Head of caudate nucleus (tissue), 42 donors: ENCODE measurements at places on chromosomes 11 and 22.

DNA sequence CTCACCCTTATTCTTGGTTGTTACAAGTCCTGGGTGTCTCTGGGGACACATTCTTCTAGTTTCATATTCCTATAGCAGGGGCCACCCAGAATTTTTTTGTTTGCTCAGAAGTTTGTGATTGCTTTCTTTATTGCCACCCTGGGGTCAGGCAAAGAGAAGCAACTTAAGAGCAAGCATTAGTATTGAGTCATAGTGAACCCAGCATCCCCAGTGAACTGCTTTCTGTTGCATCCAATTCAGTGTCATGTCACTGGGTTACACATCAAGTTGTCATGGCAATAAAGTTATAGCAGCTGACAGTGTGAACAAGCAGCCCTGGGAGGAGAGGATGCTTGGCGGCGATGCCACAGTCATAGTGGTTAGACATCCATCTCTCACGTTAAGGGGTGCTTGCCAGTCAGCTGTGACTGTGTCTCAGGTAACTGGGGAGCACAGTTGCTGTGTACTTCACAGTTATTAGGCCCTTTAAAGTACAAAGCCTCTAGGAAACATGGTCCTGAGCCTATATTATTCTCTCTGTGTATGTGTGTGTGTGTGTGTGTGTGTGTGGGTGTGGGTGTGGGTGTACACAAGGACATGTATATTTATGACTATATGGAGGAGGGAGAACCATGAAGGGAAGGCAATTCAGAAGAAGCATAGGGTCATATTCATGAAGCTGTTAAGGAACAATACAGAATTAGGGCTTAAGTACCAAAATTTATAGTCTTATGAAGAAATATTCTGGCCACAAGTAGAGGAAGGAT is 52.5 kb downstream of the TRIM44 start:
- DNase-seq: peak; percentile 66

GRCh38 chr11:73415854-73416615 is 39.8 kb downstream of the RELT start:
- DNase-seq: no peak

DNA sequence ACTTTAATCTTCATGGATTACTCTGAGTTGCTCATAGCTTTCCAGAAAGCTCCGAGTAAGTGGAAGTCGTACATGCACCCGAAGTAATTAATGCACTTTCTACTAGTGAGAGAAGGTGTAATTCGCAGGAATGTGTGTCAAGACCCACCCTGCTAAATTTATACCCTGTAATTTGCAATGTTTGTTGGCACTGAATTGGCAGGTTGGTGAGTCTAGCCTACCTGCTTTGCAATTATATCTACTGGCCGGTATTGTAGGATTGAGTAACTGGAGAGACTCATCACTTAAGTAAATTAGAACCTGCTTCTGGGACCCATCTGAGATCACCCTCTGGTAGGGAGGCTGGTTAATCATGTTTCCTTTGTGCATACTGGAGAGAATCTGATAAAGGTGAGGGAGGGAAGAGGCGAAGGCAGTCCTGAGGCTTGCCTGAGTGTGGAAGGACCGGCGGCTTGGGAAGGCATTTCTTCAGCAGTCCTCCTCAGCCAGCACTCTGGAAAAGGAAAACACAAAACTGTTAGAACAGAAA is 63.3 kb downstream of the LDLRAD3 start:
- no peak for DNase-seq

DNA sequence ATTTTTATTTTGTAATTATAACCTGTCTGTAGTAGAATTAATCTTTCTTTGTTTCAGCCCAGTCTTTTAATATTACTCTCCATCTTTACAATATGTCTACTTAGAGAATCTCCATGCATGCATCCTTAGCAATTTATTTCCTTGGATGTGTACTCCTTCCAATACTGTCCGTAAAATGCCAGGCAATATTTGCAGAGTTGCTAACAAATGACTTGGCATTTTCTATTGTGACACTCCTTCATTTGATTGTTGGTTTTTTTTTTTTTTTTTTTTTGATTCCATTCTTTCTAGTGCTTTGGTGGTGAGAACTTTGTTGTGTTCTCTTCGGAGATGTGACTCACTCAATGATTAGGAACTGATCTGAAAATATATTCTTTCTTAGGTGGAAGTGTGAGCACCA is 220.3 kb downstream of the CNTN5 start:
- DNase-seq: no peak

DNA sequence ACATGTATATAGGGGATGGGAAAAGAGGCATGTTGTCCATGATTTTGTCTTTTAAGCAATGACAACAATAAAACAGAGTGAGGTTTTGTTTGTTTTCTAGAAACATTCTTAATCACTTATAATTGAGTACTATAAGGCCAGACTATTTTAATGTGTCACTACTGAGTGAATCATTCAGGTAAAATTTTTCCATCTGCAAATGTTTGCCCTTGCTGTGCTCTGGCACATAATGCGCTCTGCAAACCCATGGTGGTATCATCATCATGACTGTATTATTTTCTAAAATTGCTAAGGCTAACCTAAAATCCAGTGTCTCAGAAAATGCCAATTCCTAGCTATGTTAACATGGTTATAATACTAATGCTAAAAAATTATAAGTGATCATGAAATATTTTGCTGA is 261.2 kb downstream of the CADM1 start:
- no peak for DNase-seq

GRCh38 chr22:43883012-43883661 is 8.7 kb downstream of the PNPLA5 start:
- peak; percentile 37 for DNase-seq

GRCh38 chr11:128790196-128790595 is 76.9 kb downstream of the KCNJ1 start:
- peak; percentile 90 for DNase-seq

- DNase-seq: no peak
Observed at GRCh38 chr11:12079726-12080556, 30.4 kb upstream of the MICAL2 start.

GRCh38 chr11:57196596-57196995 is 14.8 kb downstream of the LRRC55 start:
- no peak for DNase-seq

DNA sequence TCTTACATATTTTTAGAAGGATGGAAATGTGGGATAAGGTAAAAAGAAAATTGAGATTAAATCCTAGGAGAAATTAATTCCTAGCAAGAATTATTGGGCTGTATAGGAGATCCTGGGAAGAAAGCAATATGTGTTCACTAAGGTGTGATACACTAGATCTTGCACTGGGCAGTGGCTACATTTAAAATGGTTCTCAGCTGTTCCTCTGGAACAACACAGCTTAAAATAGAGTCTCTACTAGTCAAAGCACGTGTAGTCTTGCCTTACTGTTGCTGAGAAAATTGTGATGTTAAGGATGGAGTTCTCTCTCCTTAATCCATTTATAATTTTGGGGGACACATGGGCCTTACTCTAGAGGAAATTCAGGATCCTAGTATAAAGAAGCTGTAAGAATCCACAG is 54.9 kb downstream of the EXT2 start:
- no peak for DNase-seq

DNA sequence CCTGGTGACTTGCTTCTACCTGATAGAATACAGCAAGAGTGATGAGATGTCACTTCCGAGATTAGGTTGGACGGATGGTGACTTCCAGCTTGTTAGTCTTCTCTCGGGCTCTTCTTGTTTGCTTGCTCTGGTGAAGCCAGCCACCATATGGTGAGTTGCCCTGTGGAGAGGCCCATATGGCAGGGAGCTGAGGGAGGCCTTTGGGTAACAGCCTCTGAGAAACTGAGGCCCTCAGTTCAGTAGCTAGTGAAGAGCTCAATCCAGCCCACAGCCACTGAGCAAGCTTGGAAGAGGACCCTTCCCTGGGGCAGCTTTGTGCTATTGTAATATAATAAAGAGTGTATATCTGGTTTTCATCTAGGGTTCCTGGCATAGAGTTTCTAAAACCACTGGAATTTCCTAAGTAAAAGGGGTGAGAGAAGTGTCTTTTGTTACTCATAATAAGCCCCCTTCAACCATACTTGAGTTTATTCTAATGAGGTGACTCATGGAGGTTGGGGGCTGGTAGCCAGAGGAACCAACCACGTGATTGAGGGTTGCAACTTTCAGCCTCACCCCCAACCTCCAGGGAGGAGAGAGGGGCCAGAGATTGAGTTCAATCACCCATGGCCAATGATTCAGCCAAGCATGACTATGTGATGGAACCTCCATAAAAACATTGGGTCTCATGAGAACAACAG is 8.0 kb upstream of the TPCN2 start:
- no peak for DNase-seq

DNA sequence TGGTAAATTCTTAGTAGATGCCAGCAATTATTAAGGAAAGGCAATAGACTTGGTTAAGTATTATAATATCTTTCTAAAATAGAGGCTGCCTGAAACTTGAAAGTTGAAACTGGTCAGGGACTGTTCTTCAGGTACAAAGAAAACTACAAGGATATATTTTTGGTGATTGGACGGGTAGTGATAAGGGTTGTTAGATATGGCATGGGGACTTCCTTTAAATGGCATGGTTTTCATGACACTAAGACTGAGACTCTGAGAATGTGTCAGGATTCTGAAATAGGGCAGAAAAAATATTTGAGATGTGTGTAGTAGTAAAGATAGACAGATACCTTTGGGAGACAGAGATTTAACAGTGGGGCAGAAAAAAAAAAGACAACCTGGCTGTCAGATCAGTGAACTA is 108.4 kb upstream of the SLC5A12 start:
- DNase-seq: no peak

DNA sequence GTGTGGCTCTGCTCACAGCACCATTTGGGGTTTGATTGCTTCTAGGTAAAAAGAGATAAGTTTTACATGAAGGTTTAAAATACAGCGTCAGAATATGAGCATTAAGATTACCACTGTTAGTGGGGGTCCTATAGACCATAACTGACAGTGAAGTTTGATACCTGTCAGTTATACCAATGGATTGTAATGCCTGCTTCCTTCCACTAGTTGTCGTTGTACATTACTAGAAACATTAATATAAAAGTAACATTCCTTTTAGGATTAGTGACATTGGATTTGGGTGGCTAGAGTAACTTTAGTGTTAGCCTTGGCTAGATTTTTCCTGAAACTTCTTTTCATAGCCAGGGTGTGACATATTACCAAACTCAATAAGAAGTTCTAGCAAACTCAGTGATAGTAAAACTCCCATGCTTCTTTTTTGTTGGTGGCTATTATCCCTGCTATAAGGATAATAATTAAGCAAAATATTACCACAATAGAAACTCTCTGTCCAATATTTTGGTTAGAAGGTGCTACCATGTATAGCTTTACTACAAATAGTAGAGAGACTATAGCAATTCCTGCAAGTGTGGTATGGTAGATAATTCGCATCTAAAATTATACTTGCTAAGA is 57.1 kb downstream of the FAM181B start:
- no peak for DNase-seq

- DNase-seq: no peak
Observed at GRCh38 chr11:7892059-7892699, 38.9 kb downstream of the OR10A6 start.

DNA sequence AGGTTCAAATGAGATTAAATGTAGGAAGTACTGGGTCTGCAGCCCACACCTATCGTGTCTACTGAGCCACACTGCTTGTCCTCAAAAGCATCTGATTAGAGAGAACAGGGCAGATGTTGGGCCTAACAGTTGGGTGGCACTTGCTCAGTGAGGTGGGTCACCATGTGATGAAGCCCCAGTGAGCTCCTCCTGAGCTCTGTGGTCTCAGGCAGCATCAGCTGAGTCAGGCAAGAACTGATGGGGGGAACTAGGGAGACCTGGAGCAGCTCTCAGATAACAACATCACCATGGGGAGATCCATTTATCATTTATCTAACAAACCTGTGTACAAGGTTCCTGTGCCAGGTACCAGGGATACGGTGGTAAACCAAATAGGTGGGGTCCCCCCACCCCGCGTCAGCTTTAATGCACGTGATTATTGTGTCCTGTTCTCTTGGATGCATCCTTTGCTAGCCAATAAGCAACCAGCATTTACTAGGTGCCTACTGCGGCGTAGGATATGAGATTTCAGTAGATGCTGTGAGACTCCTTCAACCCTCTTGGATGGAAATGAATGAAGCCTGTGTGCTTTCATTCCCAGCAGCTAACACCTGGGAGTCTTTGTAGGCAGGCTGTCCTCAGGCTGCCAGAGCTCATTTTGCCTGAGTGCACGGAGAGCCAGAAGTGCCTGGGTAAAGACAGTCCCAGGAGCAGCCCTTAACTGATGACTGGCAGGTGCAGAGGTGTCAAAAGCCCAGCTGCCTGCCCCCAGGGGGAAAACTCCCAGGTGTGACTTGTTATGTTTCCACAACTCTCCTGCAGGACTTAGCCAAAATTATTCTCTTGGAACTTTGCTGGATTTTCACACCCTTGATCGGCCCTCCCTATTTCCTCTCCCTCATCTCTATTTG is 73.6 kb upstream of the NARS2 start:
- DNase-seq: no peak

- DNase-seq: no peak
Observed at GRCh38 chr11:112884012-112884767, 77.0 kb upstream of the NCAM1 start.

DNA sequence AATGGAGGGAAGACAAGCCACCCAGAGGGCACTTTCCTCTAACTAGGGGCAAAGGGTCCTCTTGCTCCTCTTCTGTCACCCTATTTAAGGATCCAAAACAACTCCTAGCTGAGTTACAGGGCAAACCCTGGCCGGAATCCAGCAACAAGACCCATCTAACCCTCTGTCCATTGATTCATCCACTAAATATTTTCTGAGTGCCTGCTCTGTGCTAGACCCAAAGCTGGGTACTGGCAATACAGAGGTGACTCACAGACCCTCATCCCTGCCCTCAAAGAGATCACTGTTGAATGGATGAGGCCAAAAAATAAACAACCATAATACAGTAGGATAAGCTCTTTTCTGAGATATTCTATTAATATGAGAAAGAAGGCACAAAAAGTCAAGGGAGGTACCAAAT is 4.3 kb upstream of the GALNT18 start:
- DNase-seq: no peak

DNA sequence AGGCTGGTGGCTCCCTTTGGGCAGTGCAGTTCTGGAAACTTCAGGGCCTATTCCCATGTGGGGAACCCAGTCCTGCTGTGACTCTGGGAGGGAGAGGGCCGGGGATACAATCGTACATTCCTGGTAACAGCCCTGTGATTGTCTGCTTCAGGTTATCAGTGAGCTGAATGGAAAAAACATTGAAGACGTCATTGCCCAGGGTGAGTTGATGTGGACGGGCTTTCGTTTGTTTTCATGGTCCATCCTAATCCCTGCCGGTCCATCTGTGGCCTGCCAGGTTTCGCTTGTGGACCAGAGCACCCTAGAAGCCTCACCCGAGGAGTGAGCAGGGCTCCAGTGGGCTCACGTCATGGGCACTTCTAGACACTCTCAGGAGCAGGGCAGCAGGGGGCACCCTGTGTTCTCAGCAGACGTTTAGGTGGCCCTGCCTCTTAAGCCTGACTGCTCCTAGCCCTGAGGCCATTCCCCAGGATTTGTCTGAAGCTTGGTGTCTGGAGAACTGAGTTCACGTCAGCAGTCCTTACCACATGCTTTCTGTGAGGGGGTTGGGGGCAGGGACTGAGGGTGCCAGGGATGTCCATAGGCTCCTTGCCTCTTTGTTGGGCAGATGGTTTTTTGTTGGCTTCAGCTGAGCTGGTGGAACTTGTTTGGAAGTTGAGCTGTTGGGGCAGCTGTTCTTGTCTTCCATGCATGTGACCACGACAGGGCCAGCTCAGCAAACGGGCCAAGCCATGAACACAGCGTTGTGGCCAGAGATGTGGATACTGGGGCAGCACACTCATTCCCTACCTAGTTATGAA is 1.9 kb downstream of the RPLP2 start:
- DNase-seq: no peak
